ENCODE measurements at places on chromosomes 3 and 15. TPM values are rescaled to one million over a fixed set of nuclear protein-coding genes. Genes with fewer than 3 reads are reported as not detected.

DNA sequence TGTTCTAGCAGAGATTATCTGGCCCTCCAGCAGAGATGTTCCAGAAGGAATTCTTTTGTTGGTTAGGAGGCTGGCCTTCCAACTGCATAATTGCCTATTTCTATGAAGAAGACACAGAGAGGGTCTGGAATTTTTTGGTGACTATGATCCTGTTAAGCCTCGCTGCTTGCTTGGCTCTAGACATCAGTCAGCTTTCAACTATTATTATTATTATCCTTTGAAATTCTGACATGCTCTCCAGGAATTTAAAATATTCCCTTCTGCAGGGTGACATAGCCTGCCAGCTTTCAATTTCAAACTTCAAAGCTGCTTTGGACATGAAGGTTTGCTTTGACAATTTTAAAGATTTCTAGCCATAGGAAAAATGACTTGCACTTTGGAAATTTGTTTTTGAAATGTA lies 26.3 kb upstream of the ZNF148 start:
- no peak for DNase-seq

DNA sequence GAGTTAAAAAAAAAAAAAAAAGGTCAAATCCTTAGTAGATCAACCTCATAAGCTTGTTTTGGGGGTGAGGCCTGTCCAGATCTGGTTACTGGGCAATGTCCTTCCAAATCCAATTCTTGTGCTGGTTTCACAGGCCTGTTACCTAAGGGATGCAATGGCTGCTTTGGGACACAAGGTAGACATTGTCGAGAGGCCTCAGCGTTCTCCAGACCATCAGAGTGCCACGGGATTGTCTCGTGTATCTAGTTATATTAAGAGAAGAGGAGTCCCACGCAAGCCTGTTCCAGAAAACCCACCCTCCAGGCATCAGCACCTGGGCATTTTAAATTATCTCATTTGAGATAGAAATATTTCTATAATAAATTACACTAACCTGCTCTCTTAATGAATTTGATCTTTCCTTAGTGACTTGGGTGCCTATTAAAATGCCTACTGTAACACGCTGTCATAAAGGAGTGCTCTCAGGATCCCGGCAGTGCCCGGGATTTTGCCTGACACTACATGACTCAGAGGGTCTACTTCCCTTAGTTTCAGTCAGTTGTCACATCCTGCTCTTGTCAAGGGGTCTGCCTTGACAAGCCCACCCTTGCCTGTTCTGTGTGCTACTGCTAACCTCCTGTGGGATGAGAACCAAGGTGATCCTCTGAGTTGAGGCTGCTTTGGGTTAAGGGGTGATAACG lies 116.0 kb downstream of the LIPC start:
- no peak for DNase-seq

DNA sequence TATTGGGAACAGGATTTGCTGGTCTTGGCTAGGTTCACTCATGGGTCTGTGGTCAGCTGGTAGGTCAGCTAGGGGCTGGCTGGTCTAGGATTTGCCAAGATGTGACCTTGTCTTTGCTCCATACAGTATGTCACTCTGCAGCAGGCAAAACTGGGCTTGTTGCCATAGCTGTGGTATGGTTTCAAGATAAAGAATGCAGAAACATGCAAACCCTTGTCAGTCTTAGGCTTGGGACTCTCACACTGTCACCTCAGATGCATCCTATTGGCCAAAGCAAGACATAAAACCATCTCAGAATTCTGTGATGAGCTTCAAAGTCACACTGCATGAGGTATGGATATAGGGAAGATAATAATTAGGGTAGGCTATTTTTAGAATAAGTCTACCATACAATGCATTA lies 66.6 kb upstream of the TBC1D5 start:
- no peak for DNase-seq

The NRROS gene
- polyA plus RNA-seq = 4.5 TPM

DNA sequence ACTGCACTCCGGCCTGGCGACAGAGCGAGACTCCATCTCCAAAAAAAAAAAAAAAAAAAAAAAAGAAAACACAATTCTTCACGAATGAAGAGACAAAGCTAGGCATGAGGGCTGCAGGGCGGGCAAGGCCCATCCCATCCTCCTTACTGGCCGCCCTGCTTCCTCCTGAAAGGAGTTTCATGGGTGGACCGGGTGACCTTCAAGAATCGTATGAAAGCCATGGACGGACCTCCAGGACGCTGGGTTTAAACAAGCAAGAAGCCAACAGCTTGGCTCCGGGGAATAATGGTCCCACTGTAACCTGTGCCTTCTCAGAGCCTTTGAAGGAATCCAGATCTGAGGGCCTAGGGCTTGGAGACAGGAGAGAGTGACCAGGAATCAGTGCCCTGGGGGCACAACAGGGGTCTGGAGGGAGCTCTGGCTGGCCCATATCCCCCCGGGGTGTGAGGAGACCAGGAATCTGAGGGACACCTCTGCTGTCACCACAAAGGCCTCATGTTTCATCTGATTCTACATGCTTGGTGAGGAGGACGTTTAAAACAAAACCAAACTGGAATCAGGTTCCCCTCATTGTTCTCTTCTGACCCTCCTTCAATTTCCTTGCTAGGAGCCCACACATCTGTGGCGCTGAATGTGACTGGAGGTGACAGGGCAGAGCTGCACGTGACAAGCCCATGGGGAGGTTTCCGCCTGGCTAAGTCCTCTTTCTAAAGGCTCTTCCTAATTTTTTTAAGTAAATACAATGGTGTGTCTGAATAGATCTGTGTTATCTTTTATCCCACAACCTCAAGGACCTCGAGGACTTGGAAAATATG lies 46.1 kb downstream of the WHAMM start:
- no peak for DNase-seq

DNA sequence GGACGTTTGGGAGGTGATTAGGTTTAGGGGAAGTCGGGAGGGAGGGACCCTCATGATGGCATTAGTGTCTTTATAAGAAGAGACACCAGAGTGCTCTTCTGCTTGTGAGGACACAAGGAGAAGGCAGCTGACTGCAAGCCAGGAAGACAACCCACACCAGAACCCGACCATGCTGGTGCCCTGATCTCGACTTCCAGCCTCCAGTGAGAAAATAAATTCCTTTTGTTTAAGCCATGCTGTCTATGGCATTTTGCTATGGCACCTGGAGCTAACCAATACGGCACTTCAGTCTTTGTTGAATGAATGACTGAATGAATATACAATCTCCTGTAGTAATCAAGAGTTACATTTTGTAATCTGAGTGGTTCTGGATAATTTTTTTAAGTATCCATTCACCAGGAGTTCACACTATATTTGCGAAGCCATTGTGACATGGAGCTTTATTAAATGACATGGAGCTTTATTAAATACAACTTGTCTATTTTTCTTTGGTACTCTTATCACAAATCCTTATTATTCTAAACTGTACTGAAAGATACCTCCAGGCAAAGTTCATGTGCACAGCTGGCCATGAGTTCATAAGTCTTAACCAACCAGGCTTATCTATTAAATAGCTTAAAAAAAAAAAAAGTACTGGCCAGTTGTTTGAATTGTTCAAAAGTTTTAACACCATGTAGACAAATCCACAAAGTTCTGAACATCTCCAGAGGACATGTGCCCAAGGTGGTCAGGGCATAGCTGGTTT lies 24.8 kb upstream of the BHLHE40 start:
- no peak for DNase-seq

DNA sequence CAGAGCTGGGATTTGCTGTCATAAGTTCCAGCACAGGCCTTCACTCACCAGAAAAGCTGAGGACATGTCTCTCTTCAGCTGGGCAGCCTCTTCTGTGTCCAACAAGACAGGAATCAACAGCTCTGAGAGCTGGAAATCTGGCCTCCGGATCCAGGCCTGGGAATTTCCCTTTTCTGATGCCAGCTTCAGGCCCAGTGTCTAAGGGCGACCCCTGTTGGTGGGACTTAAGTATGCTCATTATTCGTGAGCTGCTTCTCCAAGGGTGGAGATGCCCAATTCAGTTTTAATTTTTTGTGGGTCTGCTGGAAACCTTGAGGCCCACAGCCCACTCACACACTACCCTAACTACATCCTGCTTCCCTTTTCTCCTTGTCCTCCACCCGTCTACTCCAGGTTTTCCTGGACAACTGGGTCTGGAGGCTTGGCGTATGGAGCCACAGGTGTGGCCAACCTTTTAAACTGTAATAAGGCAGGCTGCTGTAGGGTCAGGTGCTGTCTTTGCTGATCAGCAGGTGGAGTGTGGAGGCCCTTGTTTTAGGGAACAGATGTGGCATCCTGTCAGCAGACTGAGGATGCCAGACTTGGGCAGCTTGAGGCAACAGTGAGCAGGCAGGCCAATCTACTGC lies 2.6 kb upstream of the CEMIP start:
- peak; percentile 62 for DNase-seq

GRCh38 chr3:182650568-182651128 lies 142.7 kb upstream of the ATP11B start:
- DNase-seq = no peak

- DNase-seq = no peak
Measured at GRCh38 chr3:195086341-195086740, 184.6 kb downstream of the XXYLT1 start.
